ENCODE measurements at places on chromosomes 11 and 22.

GRCh38 chr22:39613549-39613921 is 43.0 kb downstream of the CACNA1I start:
- DNase-seq = no peak

- DNase-seq = no peak
Measured at GRCh38 chr22:27982630-27983180, 63.6 kb upstream of the PITPNB start.

DNA sequence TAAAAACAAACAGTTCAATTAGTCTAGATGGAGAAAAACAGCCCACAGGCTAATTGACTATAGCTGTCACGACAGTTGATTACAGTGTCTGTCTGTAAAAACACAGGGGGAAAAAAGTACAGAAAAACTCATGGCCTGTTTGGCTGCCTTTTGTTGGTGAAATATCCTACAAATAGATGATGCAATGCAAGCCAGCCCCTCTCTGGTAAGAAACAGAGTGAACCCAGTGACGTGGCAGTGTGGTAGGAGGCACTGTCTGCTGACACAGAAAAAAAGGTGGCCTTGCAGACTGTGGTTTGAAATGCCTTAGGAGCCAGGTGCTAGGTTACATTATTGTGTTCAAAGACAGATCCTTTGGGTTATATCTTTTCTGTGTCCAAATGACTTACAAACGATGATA is 431.4 kb upstream of the CCDC90B start:
- DNase-seq = no peak

GRCh38 chr11:129440028-129440713 is 64.5 kb downstream of the BARX2 start:
- DNase-seq = no peak

GRCh38 chr11:95831198-95831883 is 41.0 kb downstream of the CEP57 start:
- DNase-seq = no peak

DNA sequence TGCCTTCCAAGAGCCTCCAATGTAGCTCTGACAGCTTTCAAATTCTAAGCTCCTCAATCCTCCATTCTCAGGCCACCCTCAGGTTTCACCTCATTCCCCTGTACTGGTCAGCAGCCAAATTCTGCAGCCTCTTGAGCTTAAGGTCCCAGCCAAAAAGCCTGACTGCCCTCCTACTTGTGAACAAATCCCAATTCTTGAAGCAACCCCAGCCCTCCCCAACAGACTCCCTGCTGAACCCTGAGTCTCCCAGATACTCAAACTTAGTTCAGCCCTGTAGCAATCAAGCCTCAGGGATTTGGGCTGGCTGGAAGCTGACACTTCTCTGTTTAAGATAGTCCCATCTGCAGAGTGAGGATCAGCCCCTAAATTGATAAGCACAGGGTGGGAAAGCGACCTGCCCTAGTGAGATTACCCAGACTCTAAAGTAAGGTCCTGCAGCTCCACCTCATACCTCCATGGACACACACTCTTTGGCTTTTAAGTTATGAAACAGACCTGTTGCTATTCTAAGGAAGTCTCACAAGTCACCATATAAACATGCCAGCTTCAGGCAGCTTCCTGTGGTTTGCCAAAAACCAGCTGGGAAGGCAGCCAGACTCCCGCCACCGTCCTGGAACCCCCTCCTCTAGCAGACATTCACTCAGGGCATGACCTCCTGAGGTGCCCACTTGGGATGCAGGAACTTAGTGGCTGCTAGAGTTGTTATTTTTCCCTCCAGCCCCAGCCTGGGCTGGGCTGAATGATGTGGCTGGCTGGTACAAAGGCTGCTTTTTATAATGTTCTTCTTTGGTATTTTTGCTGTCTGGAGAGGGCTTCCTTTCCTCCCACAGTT is 82.5 kb upstream of the PICALM start:
- DNase-seq = no peak

All from NCI-H187 treated with DMSO at 0.1 percent for 48 hours (cell line).